ENCODE measurements at places on chromosomes 16 and 17. TPM values are rescaled to one million over a fixed set of nuclear protein-coding genes. Genes with fewer than 3 reads are reported as not detected.

The ENO3 gene
- 6.6 TPM for total RNA-seq

The CCL7 gene
- not detected for total RNA-seq

The HID1 gene
- 6.9 TPM for total RNA-seq

The DHX58 gene
- total RNA-seq, result 9.3 TPM
